ENCODE measurements at places on chromosomes 7 and 10.

DNA sequence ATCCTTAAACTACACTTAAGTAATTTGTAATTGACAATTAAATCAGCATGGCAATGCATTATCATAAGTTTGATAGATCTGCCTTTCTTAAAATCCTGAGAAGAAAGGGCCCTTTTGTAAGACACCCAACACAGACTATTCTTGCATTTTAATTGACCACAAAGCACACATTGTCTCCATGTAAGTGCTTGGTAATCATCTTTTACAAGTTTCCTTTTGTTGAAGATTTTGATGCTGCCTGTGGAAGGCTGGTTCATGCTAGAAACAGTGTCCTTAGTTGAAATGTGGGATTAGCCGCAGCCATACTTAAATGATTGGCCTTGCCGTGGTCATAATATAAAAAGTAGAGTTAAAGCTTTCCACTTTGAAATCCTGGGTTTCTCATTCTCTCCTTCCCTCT, 32.3 kb upstream of the CELF2 start:
- no peak for DNase-seq

- no peak for DNase-seq
These were observed 25.3 kb downstream of the ADD3 start for GRCh38 chr10:110032801-110033700.

DNA sequence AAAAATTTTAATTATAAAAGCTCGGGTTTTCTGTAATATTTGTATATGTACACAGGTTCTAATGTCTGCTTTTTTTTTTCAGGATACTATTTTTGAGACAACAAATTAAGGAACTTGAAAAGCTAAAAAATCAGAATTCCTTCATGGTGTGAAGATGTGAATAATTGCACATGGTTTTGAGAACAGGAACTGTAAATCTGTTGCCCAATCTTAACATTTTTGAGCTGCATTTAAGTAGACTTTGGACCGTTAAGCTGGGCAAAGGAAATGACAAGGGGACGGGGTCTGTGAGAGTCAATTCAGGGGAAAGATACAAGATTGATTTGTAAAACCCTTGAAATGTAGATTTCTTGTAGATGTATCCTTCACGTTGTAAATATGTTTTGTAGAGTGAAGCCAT, 57.9 kb upstream of the BAMBI start:
- DNase-seq: no peak

DNA sequence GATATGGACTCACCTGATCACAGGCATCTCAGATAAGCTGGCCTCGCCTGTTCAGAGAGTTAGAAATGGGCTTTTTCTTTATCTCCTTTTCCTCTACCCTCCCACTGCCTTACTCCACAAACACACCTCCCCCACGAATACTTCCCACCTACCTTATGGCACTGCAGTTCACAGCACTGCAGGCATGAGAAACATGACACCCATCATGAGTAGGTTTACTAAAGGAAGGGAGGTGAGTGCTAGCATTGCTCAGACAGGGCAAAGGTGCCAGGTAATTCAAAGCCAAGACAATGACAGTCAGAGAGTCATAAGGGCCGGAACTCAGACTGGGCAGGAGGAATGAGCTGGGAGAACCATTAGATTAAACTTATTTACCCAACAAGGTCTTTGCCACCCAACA, 220.6 kb downstream of the FAM107B start:
- DNase-seq: peak; percentile 90

DNA sequence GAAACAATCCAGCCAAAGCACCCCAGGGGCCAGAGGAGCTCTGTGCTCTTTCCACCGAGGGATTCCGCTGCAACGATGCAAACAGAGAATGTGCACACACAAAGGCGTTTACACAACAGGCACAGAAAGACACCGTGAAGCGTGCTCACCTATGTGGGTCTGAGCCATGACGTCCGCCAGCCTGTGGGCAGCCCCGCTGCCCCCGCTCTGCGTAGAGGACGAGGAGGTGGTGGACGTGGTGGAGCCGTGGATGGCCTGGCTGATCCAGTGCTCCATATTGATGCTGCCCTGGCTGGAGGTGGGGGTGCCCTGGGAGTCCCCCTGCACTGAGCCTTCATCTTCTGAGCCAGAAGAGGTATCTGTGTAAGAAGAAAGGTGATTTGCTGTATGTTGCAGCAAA, 266.8 kb downstream of the DIP2C start:
- no peak for DNase-seq

DNA sequence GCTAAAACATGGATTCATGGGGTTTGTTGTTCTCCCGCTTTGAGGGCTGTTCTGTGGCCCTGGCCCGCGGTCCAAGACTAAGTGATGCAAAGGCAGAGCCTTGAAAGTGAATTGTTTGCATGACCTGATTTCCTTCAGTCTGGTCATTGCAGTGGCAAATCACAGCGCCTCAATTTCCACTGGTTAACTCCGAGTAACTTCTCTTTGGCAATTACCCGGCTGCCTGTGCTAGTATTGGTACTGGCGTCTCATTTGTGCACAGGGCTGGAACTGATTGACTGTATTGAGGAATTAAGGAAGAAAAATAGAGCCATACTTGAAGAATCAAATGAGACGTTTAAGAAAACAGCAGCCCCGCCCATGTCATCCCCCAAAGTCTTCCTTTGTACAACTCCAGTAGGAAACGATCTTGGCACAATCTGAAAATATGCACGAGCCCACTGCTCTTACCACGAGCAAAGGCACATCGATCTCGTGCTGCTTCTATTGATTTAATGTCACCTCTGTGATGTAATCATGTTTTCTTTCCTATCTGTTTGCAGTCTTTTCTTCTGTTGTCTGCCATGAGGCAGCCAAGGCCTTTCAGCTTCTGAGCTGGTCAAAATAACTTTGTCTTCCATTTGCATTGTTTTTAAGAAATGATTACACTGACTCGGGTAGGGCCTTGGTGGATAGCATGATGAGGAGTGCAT, 60.6 kb upstream of the SHH start:
- no peak for DNase-seq

DNA sequence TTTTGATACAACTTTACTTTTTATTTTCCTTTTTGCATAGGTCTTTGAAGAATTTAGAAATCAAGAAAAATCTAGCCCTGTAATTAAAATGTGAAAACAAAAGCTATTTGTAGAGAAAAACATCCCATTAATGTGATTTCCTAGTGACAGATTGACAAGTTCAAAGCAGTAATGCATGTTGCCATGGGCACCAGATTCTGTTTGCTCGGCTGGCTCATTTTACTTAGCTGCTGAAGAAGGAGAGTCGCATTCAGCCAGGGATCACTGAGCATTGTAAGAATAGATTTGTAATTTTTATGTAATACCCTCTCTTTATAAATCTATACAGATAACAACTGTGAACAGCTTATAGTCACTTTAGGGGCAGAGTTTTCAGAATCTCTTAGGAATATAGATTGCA, 28.5 kb downstream of the DNAJB9 start:
- DNase-seq: no peak

DNA sequence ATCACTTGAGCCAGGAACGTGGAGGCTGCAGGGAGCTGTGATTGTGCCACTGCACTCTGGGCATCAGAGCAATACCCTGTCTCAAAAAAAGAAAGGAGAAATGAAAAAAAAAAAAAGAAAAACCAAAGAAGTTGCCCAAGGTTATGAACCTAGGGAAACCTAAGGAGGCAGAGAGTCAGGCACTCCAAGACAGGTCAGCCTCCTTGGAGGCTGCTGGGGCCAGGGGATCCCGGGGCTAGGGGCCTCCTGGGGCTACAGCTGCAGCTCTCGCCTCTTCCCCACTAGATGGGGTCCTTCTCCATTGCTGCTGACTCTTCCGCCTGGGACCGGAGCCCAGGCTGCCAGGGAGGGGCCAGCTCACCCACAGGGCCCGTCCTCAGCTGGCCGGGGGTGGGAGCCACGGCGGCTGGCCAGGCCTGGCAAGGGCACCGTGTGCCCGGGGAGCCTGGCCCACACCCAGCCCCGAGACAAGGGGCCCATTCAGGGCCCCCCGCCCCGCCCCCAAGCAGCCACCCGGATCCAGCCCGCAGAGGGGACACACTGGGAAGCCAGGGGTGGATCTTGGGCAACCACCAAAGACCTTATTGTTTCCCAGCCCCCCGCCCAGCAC, 1.7 kb upstream of the SPACDR start:
- DNase-seq: peak; percentile 61

DNA sequence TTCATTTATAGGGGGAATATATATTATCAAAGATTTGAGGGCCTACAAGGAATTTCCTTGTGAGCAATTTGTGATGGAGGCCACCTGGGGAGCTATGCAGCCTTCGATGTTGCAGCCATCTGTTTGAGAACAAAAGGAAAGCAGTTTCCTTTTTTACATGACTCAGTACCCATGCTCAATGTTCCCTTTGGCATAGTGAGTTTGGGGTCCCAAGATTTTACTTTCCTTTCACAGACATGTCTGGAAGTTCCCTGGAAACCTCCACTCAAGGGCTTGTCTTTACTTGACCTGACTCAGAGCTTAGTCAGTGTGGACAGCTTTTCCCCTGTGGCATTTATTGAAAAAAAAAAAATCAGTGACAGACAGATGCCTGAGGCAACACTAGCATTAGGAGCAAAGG, 73.5 kb upstream of the VIPR2 start:
- DNase-seq: no peak

DNA sequence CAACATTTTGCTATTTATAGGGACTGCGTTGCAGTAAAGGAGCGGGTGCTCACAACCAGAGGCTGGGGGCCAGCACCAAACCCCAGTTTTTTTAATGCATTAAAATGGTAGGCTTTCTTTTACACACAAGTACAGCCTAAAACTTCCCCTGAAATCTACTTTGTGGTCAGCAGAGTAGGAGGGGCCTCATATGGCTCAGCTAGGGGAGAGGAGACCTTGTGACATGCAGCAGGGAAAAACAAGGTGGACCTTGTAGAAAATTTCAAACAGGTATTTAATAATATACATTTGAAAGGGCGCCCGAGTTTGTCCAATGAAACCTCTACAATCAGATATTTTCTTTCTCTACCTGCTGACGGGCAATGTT, 1.4 kb downstream of the CCDC136 start:
- no peak for DNase-seq

DNA sequence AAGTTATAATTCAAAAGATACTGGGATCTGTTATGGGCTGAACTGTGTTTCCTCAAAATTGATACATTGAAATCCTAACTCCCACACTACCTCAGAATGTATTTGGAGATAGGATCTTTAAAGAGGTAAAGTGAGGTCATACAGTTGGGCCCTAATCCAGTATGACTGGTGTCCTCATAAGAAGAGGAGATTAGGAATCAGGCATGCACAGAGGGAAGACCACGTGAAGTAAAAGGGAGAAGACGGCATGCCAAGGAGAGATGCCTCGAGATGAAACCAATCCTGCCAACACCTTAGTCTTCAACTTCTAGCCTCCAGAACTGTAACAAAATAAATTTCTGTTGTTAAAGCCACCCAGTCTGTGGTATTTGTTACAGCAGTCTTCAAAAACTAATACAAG, 5.9 kb upstream of the CFAP69 start:
- no peak for DNase-seq

DNA sequence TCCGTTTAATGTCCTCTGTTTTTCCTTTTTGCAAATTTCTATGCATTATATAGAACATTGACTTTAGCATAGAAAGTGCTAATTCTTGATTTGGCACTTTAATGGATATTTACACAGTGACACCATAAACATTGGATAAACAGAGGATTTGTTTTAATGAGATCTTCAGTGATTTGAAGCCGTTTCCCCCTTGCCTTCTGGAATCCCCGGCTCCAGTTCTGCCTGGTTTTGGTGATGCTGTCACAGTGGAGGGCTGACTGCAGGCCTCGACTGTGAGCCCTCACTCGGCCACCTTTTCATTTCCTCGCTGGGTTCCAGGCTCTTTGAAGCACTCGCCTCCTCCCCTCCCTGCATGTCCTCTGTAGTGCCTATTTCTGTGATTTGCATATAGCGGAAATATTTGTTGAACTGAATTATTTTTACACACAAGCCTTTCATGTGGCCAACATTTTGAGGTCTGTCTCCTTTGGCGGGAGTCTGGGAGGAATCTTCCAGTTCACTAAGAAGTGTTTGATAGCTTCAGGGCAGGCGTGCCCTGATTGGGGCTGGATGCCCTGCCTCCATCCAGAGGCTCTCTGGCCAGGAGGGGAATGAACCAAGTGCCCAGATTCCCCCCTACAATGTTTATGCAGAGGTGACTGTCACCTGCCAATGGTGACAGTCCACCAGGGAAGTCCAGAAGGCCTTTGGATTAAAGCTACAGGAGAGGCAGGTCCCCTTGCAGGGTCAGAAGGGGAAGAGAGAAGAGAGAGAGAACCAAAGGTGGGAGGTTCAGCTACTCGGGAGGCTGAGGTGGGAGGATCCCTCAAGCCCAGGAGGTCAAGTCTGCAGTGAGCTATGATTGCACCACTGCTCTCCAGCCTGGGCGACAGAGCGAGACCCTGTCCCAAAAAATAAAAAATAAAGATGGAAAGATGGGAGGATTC, 67.5 kb downstream of the CUX1 start:
- no peak for DNase-seq

DNA sequence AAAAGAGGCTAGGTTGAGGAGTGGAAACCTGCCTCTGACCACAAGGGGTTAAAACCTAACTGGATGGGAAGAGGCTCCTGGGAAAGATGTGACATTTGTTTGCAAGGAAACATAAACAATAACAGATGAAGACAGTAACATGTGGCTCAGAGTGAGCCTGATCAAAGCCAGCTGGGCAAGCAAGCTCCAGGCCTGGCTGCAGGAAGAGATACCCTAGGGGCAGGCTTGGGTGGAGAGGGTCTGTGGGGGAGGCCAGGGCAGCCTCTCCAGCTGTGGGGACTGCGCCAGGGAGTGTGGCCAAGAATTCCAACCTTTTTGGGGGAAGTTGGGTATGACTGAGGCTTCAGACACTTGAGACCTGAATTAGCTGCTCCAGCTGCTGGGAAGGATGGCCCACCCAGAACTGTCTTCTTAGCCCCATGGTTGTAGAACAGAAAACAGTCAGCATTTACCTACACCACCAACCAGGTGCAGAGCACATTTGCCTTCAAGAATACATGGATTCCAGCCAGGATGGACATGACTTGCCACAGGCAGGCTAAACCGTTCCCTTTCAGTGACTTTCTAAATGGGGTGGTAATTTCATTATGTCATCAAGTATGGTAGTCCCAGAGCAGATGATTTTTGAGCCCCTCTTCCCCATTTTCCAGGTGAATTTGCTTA, 10.4 kb upstream of the FAM170B start:
- DNase-seq: no peak

GRCh38 chr7:39153647-39154046, 175.9 kb downstream of the POU6F2 start:
- no peak for DNase-seq

- no peak for DNase-seq
These were observed 201.2 kb downstream of the DIP2C start for GRCh38 chr10:488081-488932.

- DNase-seq: no peak
These were observed 42.6 kb downstream of the CNOT4 start for GRCh38 chr7:135467207-135467711.

GRCh38 chr7:36311539-36311938, 78.1 kb upstream of the ANLN start:
- DNase-seq: no peak

GRCh38 chr7:159010937-159011721, 133.5 kb downstream of the VIPR2 start:
- DNase-seq: no peak

DNA sequence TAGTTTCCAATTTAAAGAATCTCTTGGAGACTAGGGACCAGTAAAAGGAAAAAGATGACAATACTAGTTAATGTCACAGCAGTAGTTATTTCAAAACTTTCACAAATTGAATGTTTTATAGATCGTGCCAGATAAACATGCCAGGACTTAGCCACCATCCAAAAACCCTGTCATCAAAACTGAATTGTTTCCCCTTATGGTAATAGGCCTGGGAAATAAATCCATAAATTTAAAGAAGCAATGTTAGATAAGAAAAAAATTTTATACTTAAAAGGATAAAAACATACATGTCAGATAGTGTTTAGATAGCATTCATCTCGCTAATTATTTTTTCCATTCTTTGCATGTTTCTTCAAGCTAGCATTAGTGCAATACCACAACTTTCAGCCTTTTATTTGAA, 71.2 kb downstream of the SUGCT start:
- DNase-seq: no peak

All from NCI-H226 (cell line).